Progenitor cell of endocrine pancreas (in vitro differentiated cells): ENCODE measurements at places on chromosomes 11 and 22. TPM values are rescaled to one million over a fixed set of nuclear protein-coding genes. Genes with fewer than 3 reads are reported as not detected.

DNA sequence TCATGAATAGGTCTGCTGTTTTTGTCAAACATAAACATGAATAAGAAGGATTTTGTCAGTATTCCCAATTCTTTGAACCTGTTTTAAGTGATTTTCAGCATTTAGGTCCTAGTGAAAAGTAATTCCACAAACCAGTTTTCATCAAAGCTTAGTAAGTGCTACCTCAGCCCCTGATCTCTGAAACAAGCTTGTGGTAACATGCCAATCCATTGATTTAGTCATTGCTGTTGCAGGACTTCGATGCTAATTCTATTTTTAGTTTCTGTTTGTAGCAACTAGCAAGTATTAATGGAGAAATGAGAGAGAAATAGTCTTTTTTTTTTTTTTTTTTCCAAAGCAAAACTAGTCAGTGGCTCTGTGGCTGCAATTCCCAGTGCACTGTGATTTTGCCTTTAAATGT is 91.4 kb downstream of the JRKL start:
- DNase-seq: no peak
- no peaks in the 10 kb centered on the region for H3K27me3 ChIP-seq
- H3K4me3 ChIP-seq: no peak overlapping the region
- H3K4me1 ChIP-seq: peaks cover 3% of the 10 kb centered on the region
- H3K27ac ChIP-seq: no peak overlapping the region
- no peaks in the 10 kb centered on the region for H3K36me3 ChIP-seq

DNA sequence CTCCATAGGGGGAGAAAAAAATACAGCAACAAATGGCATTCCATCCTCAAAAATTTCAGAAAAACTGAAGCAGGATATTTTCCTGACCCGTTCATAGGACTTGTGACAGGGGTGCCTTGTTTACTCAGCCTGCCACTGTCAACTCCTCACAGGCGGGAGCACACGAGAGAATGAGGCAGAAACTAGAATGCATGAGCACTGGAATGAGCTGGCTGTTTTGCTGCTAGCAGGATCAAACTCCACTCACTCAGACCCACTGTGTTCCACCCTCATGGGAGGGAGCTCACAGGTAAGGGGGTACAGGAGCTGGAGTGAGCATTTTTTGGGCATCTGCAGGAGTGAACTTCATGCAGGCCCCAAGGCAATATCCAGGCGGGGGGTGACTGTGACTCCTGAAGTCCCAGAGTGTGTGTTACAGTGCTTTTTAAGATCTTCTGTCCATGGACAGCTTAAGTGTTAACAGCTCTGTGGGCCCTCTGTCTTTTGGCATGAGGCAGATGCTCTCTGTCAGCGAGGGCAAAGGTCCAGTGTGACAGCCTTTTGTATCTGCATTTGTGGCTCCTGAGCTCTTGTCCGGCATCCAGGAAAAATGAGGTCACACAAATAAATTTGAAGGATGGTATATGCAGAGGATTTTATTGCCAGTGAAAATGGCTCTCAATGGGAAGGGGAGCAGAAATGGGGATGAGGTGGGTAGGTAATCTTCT is 905.7 kb upstream of the TENM4 start:
- no peak for DNase-seq
- H3K36me3 ChIP-seq: no peaks in the 10 kb centered on the region
- no peak overlapping the region for H3K4me3 ChIP-seq
- H3K27ac ChIP-seq: peak overlapping the region; percentile 59
- H3K27me3 ChIP-seq: no peaks in the 10 kb centered on the region

DNA sequence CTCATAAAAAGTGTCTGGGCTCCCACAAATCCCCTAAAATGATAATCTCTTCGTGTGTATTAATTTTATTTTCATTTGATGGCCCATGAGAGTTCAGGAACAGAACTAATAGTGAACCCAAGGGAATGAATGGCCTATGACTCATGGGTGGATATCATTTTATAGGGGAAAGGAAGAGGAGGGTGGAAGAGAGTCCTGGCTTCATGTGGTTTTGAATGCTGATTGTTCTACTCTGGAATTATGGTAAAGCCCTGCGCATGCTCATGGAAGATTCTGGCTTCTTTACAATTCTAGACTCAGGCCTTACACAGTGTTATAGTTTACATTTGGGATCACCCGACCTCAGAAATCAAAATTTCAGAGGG is 35.2 kb downstream of the MAML2 start:
- no peaks in the 10 kb centered on the region for H3K36me3 ChIP-seq
- H3K4me3 ChIP-seq: no peak overlapping the region
- H3K27me3 ChIP-seq: no peaks in the 10 kb centered on the region
- no peak for DNase-seq
- H3K4me1 ChIP-seq: peaks cover 27% of the 10 kb centered on the region

DNA sequence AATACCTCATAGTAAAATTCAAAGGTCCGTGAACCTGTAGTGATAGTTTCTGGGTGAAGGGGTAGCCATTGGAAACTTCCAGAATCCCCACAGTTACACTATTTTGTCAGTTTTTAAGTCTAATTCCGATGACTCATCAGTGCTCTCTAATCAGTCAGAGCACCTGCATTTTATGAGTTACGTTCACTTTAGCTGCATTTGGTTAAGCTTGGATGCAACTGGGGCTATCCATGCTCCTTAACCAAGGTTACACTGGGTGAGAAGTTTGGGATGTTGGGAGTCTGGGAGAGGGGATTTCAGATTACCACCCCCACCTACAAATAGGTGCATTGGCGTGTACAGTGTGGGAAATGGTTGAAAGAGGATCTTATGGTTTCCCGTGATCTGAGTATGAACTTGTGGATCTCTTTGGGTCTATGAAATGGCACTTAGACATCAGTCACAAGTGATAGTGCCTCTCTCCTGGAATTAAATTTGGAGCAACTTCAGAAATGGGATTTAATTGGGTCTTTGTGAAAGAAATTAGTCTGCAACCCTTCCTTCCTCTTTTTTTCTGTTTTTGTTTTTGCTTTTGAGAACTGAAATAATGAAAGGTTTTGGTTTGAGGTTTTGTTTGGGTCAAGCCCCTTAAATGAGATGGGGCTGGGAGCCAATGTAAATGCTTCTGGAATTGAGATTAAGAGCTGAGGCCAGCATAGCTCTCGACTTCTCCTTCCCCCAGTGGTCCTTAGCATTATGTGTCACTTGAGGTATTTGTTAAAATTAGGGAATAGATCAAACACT is 31.5 kb downstream of the EHF start:
- H3K27ac ChIP-seq: no peak overlapping the region
- peaks cover 40% of the 10 kb centered on the region for H3K4me1 ChIP-seq

GRCh38 chr11:36452961-36453360 is 57.1 kb downstream of the TRAF6 start:
- no peak for DNase-seq
- no peaks in the 10 kb centered on the region for H3K36me3 ChIP-seq
- no peak overlapping the region for H3K27ac ChIP-seq

DNA sequence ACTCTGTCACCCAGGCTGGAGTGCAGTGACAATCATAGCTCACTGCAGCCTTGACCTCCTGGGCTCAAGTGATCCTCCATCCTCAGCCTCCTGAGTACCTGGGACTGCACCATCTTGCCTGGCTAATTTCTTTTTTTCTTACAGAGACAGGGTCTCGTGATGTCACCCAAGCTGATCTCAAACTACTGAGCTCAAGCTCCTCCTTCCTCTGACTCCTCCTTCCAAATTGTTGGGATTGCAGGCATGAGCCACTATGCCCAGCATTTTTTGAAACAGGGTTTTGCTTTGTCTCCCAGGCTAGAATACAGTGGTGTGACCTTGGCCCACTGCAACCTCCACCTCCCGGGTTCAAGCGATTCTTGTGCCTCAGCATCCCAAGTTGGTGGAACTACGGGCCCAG is 358.3 kb upstream of the MTNR1B start:
- no peak overlapping the region for H3K27ac ChIP-seq
- no peaks in the 10 kb centered on the region for H3K27me3 ChIP-seq
- H3K36me3 ChIP-seq: no peaks in the 10 kb centered on the region
- H3K4me1 ChIP-seq: no peaks in the 10 kb centered on the region
- no peak for DNase-seq

- no peaks in the 10 kb centered on the region for H3K27me3 ChIP-seq
- H3K4me1 ChIP-seq: peaks cover 3% of the 10 kb centered on the region
- H3K4me3 ChIP-seq: no peak overlapping the region
These were observed 59.4 kb upstream of the CHRM4 start for GRCh38 chr11:46450846-46451477.

DNA sequence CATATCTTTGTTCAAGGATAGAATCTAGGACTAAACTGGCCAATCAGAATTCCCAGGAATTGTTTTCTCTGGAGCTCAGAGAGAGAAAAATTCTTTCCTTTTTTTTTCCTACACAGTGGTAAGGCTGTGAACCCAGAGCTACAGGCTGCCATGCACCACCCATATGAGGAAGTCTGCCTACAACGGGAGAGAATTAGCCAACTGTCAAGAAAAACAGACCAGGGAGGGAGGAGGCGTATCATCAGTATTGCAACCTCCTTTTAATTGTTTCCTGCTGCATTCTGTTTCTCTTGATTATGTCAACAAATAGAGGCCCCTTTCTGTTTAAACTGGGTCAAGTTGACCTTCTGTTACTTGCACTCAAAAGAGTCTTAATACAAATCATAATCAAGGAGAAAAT is 176.5 kb upstream of the UBASH3B start:
- H3K27ac ChIP-seq: no peak overlapping the region
- H3K27me3 ChIP-seq: no peaks in the 10 kb centered on the region
- no peak for DNase-seq

GRCh38 chr11:82767123-82767522 is 33.5 kb upstream of the FAM181B start:
- H3K36me3 ChIP-seq: no peaks in the 10 kb centered on the region
- H3K27me3 ChIP-seq: peaks cover 2% of the 10 kb centered on the region
- no peak for DNase-seq

DNA sequence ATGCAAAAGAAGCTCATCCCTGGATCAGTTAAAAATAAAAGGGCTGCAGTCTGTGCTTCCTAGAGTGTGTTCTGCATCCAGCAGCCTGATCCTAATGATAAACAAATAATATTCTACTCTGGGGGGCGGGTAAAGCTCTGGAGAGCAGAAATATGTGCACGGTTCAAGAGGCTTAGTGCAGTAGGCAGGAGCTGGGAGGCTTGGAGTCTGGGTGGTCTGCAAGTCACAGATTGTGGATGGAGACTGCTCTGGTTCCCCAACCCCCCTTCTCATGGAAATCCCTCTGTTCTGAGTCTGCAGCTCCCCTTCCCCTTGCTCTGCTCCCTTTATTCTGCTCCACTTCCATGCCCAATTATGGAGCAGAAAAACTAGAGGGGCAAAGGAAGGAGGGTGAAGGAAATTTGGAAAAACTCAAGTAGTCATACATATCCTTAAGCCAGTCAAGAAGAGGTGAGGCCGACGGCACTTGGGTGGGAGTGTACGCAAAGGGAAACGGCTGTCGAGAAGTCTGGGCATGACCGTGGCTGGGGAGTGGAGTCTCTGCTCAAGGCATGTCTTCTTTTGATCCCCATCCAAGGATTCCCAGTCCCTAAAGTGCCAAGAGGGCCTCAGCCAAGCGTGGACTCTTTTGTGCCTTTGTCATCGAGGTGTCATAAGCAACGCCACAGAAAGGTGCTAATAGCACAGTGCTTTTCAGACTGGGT is 16.3 kb upstream of the CLMP start:
- H3K36me3 ChIP-seq: no peaks in the 10 kb centered on the region
- peaks cover 21% of the 10 kb centered on the region for H3K4me1 ChIP-seq
- no peak overlapping the region for H3K27ac ChIP-seq
- no peak for DNase-seq
- H3K27me3 ChIP-seq: no peaks in the 10 kb centered on the region

SERPING1 gene
- total RNA-seq: 190 and 196 TPM in 2 replicates

NRIP3 gene
- 0.33 and 0.65 TPM in 2 replicates for total RNA-seq
